ENCODE measurements at places on chromosomes 13 and 19.

GRCh38 chr19:6065685-6066374, 44.5 kb downstream of the RFX2 start:
- DNase-seq = no peak

GRCh38 chr19:2618611-2619010, 83.9 kb downstream of the GNG7 start:
- DNase-seq = peak; percentile 62

GRCh38 chr13:97559981-97560380, 126.0 kb downstream of the RAP2A start:
- no peak for DNase-seq

GRCh38 chr13:51811920-51812451, 8.0 kb upstream of the DHRS12 start:
- no peak for DNase-seq
